ENCODE measurements at places on chromosomes 4 and X. TPM values are rescaled to one million over a fixed set of nuclear protein-coding genes. Genes with fewer than 3 reads are reported as not detected.

MAGEC3 gene
- polyA plus RNA-seq = 0.13 TPM

RAB33A gene
- polyA plus RNA-seq = 0.40 TPM

ELMOD2 gene
- 16.1 TPM for polyA plus RNA-seq

C4orf50 gene
- 0.27 TPM for polyA plus RNA-seq

GYG2 gene
- 9.7 TPM for polyA plus RNA-seq

MAGEA1 gene
- polyA plus RNA-seq = not detected

CXCL13 gene
- polyA plus RNA-seq = 0.54 TPM

GAGE12E gene
- not detected for polyA plus RNA-seq

FATE1 gene
- 0.40 TPM for polyA plus RNA-seq

GASK1B gene
- polyA plus RNA-seq = 165 TPM

GLA gene
- polyA plus RNA-seq = 123 TPM

BEND4 gene
- polyA plus RNA-seq = not detected

C4orf17 gene
- not detected for polyA plus RNA-seq

ARHGAP36 gene
- polyA plus RNA-seq = 30.0 TPM

PAGE5 gene
- not detected for polyA plus RNA-seq

SLC4A4 gene
- 0.37 TPM for polyA plus RNA-seq

GABRG1 gene
- 0.70 TPM for polyA plus RNA-seq

MAGEC2 gene
- not detected for polyA plus RNA-seq

TCEAL7 gene
- 24.0 TPM for polyA plus RNA-seq

PHKA1 gene
- 11.8 TPM for polyA plus RNA-seq

GPR143 gene
- 0.27 TPM for polyA plus RNA-seq

SMIM10L2A gene
- 39.1 TPM for polyA plus RNA-seq

GSX2 gene
- polyA plus RNA-seq = not detected

DRD5 gene
- not detected for polyA plus RNA-seq

MAGEC1 gene
- not detected for polyA plus RNA-seq

ACE2 gene
- polyA plus RNA-seq = 0.64 TPM

SPATA4 gene
- 0.24 TPM for polyA plus RNA-seq

PLP1 gene
- polyA plus RNA-seq = 4.4 TPM

P2RY4 gene
- not detected for polyA plus RNA-seq

SGMS2 gene
- 12.1 TPM for polyA plus RNA-seq

MUC7 gene
- not detected for polyA plus RNA-seq

ADRA2C gene
- polyA plus RNA-seq = 1.2 TPM

DUSP9 gene
- not detected for polyA plus RNA-seq

SNCA gene
- 3.4 TPM for polyA plus RNA-seq

AMOT gene
- polyA plus RNA-seq = 2.6 TPM

CORIN gene
- polyA plus RNA-seq = 0.10 TPM

PDHA1 gene
- 253 TPM for polyA plus RNA-seq

ADH6 gene
- 0.03 TPM for polyA plus RNA-seq

ZCCHC18 gene
- polyA plus RNA-seq = 1.6 TPM

NDP gene
- 0.07 TPM for polyA plus RNA-seq

EXOC1L gene
- polyA plus RNA-seq = 0.17 TPM

GNRHR gene
- not detected for polyA plus RNA-seq

FAM47E gene
- polyA plus RNA-seq = 23.8 TPM

XAGE2 gene
- not detected for polyA plus RNA-seq

Data from adrenal gland (tissue), 19 donors.